ENCODE measurements at places on chromosomes 6 and 20. TPM values are rescaled to one million over a fixed set of nuclear protein-coding genes. Genes with fewer than 3 reads are reported as not detected.

GRCh38 chr20:38893056-38893564 lies 33.1 kb upstream of the FAM83D start:
- DNase-seq: no peak

GRCh38 chr6:129555206-129555832 lies 154.7 kb downstream of the ARHGAP18 start:
- DNase-seq: no peak

DNA sequence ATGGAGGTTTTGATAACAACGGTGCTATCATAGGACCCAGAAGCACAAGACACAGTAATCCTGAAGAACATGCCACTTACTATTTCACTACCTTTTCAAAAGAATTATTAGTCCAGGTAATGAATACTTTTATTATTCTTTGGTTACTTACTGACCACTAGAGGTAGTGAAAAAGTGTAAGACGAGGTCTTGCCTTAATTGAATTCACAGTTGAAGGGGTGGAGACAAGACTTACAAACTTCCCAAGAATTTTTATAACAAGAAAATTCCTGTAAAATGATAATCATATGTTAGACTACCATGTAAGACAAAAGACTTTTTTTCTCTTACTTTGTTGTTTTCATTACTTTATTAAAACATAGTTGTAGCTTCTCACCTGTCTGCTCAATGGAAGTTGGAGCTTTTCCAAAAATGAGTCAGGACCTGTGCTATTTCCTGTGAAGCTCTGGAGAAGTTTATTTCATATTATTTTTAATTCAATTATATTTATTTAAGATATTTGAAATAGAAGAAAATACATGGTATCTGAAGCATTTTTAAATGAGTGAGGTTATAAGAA lies 52.4 kb downstream of the DOP1A start:
- no peak for DNase-seq

Gene SLC22A23
- total RNA-seq: 6.2 TPM

DNA sequence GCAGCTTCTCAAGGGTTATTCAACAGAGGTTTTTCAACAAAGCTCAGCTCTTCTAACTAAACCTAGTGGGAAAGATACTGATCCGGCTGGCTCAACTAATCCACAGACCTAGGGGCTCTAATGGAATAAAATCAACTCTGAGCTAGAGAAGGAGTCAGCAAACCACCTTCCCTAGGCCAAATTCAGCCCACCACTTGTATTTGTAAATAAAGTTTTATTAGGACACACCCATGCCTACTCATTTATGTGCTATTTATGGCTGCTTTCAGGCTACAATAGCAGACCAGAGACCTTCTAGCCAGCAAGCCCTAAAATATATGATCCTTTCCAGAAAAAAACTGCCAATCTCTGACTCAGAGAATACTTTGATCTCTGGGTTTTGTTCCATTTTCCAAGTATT lies 6.0 kb upstream of the RAB22A start:
- DNase-seq: no peak

DNA sequence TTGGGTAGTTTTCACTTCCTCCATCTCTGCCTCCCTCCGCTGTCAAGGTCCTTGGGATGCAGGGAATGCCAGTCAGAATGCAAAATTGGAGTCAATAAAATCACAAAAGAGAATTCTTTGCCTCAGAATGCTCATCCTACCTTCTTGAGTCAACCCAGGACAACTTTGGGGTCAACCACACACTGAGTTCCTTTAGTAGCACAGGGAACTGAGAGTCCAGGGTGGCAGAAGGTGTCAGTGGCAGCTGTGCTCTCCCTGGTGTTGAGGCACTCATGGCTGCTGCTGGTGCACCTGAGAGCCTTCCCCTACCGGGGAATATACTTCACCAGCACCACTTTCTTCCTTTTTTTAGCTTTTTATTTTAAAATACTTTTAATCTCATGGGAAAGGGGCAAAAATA lies 829 bp upstream of the NOTCH4 start:
- DNase-seq: no peak

Measured in A673 (cell line).